HuH-7.5 (cell line): ENCODE measurements at places on chromosomes 5 and 9.

GRCh38 chr9:110125763-110126351, 82.1 kb downstream of the C9orf152 start:
- no peak for DNase-seq

GRCh38 chr5:176817841-176818377, 7.5 kb downstream of the UNC5A start:
- peak; percentile 90 for DNase-seq

- DNase-seq, result no peak
Measured at GRCh38 chr5:98514215-98514614, 259.2 kb upstream of the RGMB start.

DNA sequence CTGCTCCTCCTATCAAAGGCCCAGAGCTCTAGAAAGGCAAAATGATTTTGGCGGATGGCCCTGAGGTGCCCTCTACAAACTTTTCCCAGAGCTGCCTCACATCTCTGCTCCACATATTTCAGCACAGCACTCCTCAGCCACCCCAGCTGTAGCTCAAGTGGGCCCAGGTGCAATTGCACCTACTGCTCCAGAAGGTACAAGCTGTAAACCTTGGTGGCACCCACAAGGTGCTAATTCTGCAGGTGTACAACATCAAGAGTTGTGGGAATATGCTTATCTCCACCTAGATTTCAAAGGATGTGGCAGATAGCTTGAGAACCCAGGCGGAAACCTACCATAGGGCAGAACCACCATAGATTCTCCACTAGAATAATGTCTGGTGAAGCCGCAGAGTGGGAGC, 432.2 kb downstream of the TMEM232 start:
- no peak for DNase-seq

- DNase-seq, result no peak
Measured at GRCh38 chr9:38311382-38312270, 80.9 kb upstream of the ALDH1B1 start.

DNA sequence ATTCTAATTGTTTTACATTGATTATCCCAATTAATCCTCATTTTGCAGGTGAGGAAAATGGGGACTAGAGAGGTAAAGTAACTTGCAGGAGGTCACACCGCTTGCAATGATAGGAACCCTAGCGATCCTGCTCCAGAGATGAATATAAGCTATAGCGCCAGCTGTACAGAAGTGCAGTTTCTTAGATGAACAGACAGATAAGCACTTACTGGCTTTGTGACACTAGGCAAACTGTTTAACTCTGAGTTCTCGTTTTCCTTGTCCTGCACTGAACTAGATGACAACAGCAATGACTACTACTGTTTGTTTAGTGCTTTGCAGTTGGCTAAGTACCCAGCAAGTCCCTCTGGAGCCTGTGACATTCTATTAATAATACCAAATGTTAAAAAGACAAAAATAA, 11.1 kb downstream of the LHX6 start:
- DNase-seq, result no peak

DNA sequence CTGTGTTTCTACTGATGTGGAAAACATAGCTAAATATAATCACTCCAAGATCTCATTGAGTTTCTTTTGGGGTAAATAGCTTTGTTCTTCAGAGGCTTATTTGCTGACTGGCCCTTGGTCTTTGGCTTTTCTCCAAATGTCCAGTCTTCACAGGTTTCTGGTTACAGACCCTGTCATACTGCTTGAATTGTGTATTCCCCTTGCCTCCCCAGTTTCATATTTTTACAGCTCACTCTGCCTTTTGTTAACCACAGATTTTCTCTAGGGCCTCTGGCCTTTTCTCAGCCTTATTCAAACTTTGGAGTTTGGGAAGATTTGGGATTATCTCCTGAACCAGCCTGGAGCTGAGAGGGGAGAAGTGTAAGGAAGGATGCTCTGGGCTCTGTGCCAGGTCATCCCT, 23.9 kb downstream of the ISOC1 start:
- DNase-seq, result no peak

DNA sequence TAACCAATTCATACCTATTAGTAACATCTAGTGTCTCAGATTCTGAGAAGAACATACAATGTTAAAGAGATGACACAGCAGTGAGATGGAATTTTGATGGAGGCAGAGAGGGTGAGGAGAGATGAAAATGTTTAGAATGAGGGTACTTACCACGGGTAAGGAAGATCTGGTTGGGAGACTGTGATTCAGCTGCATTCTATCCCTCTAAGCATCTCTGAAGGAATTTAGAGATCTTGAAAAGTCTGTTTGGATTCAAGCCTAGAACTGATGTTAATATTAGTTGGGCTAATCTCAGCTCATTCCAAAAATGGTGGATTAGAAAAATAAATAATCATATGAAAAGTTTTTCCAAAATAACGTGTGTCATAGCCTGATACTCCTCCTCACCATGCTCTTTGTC, 191.5 kb upstream of the CLINT1 start:
- DNase-seq, result no peak

DNA sequence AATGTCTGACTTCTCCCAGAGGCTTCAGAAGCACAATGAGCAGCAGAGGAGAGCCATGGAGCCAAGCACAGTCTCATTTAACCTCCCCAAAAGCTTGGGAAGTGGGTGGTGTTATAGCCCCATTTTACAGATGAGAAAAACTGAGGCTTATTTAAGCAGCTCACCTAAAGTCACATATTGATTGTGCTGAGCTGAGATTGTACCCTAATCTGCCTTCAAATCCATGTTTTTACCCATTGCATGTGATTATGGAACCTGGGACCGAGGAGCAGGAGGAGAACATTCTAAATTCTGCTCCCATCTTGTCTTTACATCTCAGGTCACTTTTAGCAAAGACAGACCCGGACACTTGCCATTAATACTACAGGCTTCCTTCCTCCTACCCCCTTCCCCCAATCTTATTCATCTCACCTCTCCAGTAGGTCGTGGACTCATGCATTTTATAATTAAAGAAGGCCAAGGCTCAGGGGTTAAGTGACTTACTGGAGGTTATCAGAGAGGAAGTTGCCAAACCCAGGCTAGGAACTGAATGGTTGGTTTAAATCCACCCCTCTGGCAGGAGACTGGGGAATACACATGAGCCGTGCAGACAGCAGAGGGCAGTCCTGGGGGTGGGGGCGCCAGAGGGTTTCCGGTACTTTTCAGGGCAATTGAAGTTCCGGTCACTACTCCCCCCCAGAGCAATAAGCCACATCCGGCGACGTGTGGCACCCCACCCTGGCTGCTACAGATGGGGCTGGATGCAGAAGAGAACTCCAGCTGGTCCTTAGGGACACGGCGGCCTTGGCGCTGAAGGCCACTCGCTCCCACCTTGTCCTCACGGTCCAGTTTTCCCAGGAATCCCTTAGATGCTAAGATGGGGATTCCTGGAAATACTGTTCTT, 51.0 kb upstream of the IL17B start:
- no peak for DNase-seq

DNA sequence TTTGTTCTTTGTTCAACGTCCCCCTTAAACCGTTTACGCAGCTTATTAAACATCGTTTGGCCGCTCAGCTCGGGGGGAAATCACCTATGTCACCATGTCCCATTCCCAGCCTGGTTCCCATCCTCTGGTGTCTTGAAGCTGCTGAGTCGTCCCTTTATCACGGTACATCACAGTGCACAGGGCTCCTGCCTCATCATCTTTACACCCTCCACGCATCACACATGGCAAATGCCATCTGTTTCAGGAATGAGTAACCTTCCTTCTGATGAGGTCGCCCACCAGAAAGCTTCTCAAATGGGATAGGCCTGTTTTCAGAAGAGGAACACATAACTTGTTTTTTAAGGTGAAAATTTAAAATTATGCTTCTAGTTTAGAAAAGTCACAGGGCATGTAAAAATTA, 7.9 kb upstream of the LHX6 start:
- DNase-seq, result no peak
